Stimulated activated CD8-positive, alpha-beta memory T cell treated with anti-CD3 and anti-CD28 coated beads, Interleukin-7, amount 100 ng/mL, for 1 hour (primary cell): ENCODE measurements at places on chromosomes 7 and 10.

DNA sequence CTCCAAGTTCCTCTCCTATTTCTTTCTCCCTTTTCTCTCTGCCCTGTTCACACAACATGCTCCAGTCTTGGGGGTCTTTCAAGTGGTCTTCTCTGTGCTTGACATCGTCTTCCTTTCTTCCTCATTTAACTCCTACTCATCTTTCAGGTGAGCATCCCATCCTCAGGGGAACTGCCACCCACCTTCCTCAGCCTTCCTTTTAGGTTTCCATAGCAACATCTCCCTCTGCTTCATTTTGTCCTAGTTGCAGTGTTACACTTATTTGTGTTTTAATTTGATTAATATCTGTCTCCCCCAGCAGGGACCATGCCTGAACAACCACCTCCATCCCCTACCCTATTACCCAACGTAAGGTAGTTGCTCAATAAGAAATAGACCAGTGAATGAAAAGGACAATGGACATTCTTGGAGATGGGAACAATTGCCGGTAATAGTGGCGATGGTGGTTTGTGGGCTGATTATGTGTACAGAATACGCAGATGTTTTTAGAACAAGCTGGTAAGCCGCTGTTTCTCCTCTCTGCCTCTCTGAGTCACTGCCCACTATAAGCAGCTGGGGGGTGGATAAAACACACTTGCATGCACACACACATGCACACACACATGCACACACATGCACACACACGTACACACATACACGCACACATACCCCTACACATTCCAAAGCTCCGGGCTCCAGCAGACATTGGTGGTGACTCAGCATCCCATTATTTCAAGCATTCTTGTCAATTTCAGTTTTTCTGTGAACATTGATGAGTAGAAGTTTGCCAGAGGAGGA lies 251.6 kb downstream of the GATA3 start:
- no peak for DNase-seq

- no peak for DNase-seq
These were observed 1.2 kb upstream of the ZNF777 start for GRCh38 chr7:149462101-149462520.

- no peak for DNase-seq
These were observed 29.1 kb downstream of the CELF2 start for GRCh38 chr10:11046776-11047160.

DNA sequence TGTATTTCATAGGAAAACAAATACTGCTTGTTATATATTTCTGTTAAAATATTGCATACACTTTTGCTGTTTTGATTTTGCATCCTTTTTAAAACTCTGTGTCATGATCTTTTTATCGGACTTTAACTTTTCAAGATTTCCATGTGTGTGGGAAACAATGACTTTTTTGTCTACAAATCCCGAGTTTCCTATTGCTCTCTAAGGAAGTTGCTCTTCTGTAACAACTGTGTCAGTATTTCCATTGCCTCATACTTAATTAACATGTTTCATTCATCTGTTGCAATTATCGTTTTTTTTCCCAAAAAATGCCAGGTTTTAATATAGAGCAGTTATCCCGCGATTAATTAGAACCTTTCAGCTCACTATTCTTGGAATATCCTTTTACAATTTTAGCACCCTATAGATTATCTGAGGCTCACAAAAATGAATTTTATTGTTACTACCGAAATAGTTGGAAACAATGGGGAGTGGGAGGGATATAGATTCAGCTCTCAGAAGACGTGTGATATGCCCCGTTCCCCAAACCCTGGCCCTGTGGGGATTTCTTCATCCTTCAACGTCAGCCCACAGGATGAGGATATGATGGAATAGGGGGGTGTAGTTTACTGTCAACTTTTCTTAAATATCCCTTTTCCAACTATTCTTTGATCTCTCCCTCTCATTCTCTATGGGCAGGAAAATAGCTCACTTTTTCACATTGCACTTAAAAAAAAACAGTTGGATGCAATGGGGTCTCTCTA lies 297.6 kb upstream of the IGFBP3 start:
- no peak for DNase-seq

GRCh38 chr7:47078241-47078640 lies 503.7 kb downstream of the TNS3 start:
- no peak for DNase-seq

DNA sequence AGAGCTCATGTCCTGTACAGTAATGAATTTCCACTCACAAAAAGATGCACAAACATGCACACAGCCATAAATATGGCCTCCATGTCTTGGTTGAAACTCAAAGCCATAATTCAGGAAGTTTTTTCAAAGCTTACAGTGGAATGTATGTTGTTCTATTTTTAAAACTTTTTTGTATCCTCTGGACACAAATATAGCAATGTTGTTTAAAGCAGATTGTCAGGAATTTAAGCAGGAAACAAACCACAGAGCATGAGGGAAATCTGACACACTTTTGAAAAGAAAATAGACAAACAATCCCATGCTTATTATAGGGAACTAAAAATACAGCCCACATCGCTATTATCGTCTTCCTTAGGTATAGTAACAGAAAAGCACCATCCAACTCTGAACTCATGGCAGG lies 21.5 kb downstream of the LRRN3 start:
- DNase-seq, result no peak
